ENCODE measurements at places on chromosomes 3 and 15.

DNA sequence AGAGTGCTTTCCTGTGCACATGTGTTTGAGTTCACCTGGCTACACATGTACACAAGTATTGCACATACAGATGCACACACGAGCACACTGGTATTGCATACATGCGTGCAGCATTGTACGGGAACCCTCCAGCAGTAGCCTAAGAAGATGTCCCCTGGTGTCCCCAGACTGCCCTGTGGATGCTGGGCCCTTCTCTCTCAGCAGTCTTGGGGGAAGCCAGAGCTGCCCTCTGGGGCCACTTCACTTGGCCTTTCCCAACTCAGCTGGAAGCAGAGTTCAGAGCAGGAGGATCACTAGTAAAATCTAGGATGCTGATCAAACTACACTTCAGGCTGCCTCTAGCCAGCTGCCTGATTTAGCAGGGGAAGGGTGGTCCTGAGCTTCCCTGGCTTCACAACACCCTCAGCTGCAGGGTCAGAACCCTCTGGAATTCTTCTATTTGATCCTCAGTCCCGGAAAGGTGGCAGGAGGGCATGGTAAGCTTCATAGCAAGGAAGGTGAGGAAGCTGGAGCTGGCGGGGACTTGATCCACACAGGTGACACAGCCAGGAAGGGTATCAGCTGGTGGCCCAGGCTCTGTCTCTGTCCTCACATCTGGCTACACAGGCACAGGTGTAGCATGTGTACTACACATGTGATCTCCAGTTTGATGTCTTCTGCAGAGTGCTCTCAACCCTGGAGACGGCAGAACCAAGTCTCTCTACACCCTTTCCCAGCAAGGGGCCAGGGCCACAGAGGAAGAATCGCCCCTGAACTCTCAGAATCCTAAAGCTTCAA is 36.5 kb downstream of the KLF15 start:
- DNase-seq: no peak

DNA sequence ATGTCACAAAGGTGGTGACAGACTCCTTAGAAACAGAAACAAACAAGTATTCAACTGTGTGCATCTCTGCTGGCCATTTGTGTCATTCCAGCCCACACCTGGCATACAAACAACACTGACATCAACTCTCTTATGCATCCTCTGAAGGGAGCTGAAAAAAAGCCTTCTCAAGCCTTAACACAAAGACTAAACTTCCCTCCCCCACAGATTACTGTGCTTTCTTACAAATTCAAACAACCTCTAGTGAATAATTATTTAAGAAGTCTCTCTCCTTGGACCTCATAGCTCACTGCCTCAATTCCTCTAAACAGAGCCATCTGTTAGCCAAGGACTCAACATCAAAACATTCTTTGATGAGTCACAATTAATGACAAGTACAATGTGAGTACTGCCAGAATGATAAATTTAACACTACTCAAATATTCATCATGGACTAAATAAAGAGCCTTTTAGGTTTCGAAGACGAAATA is 132.1 kb downstream of the WDR76 start:
- DNase-seq: no peak

DNA sequence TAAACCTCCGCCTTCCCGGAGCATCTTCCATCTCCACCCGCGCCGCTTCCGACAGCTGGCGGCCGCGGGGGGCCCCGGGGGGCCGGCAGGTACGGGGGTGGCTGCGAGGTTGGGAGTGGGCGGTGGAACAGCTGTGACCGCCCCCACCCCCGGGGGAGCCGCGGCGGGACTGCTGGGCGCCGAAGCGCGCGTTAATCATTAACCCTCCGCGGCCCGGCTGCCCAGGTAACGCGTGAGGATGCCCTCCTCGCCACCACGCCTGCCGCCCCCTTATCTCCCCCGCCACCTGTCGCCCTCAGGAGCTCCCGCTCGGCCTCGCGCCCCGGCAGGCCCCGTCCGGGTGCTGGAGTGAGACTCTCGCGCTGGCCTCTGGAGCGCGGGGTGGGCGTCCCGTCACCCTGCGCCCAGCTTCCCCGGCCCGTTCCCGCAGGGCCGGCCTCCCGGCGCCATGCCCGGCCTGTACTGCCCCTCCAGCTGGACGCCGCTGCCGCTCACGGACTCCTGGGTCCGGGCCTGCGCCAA is 757 bp downstream of the VWA5B2 start:
- no peak for DNase-seq

- no peak for DNase-seq
Observed at GRCh38 chr15:50017522-50017921, 101.5 kb downstream of the ATP8B4 start.

DNA sequence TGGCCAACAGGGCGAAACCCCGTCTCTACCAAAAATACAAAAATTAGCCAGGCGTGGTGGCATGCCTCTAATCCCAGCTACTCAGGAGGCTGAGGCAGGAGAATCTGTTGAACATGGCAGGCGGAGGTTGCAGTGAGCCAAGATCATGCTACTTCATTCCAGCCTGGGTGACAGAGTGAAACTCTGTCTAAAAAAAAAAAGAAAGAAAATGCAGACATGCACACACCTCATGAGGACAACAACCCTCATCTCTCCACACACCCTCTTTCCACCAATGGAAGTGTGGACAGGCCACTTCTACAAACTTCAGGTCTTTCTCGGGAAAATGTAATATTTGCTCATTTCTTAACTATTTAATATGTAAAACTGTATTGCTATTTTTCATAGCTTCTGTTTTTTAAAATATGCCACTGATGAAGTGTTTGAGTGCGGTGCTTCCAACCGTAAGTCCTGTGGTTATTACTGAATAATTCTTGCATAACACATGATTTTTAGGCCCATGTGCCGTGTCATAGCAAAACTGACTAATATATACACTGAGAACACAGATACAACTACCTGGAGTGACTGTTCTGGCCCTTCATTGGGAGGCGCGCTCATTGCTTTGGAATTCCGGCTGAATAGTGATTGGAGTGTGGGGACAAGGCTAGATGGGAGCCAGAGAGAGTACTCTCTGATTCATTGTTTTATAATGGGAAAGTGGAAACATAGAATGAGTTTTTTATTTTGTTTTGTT is 23.1 kb downstream of the LRRC31 start:
- DNase-seq: no peak

DNA sequence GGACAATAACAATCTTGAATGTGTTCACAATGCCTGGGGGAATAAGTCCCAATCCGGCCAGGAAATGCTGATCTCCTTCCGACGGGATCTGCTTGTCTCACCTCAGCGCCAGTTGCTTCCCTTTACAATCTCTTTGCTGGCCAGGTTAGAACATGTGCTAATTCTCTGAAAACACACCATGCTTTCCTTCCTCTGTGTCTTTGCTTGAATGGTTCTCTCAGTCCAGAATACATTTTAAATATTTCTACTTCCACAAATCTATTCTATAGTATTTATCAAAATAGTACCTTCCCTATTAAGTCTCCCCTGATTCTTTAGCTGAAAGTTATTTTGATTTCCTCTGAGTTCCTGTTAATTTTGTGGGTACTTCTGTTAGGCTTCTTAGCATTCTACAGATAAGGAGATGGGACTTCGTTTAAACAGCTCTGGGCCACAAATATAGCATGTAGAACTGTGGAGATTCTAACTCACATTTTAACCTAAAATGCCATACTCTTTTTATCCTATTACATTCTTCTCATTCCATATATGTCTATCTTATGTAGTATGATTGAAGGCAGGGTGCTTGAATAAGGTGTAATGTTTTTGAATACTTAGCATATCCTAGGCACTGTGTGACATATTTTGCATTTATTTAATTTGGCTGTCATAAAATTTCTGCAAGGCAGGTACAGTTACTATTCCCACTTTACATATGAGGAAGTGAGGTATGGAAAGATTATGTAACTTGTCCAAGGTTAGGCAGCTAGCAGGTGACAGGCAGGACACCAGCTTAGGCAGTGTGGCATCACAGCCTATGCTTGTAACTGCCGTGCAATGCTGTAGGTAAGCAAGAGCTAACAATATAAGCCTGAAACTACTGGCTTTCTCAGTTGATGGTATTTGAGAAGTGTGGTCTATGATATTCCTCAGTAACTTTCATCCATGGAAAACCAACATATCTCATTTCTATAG is 299.8 kb downstream of the LPP start:
- no peak for DNase-seq

DNA sequence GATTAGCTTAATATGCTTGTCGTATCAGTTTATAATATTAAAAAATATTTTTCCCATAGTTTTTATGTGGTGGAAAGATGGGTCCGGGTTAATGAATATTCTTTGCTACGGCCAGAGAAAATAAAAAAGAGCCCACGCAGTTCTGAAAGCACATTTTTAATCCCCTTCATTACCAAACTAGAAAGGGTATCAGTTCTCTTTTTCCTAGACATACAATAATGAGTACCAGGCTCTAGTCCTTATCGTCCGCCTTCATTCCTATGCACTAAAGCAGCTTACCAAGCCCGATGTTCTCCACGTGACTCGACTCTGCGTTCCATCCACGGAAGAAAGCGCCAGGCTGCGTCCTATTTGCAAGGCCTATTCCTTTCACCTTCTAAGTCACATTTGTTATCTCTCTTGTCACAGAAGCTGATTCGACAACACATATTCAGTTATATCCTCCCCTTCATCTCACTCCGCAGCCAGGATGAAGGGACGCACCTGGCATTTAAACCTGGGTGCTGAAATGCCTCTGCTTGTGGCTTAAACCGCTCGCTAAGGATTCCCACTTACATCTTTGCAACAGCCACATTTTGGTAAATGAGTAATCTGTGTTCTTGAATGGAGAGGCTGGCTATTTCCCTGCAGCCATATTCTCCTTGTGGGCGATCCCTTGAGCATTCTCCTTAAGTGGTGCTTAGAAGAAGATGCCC is 257.0 kb downstream of the CD47 start:
- DNase-seq: no peak

GRCh38 chr15:60972301-60972700 is 256.8 kb downstream of the RORA start:
- DNase-seq: no peak

DNA sequence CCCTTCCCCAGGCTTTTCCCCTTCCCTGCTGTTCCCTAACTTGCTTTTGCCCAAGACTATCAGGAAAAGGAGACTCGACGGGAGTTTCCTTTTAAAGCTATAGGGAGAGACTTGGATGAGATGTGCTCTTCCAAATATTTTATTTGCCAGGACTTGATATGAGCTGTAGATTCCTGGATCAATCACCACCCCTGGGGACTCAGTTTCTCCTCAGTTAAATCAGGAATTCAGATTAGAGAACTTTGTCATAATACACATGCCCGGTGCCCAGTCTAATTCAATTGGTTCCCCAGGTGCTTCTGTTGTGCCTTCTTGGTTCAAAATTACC is 46.6 kb downstream of the SMAD6 start:
- no peak for DNase-seq

DNA sequence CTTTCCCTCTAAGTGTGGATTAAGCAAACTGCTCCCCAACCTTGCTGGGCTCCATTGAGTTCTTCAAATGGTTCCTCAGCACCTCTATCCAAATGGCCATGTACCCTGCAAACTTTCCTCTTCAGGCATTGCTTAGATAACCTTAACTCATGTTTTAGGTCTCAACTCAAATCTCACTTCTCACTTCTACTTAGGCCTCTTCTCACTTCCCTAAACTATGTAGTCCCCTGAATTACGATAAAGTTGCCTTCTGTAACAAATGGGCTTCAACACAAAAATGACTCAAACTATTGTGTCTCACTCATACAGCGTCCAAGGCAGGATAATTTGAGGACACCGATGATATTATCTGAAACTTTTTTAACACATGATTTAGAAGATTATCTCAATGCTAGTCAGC is 62.4 kb upstream of the STAC start:
- DNase-seq: no peak

DNA sequence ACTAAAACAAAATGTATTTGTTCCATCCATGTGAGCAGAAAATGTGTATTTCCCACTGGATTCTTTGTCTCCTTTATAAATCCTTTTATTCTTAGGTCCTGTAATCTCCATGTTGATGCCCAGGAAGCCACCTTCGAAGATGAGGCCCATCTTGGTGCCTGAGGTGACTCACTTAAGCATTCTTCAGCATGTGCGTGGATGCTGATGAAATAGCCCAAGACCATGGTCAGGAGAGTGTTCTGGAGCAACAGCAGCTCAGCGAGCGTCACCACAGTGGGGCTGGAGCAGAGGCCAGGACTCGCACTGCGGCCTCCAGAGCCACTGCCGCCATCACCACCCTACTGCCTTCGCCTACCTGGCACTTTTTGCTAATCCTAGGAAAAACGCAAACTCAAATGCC is 520.9 kb downstream of the FHIT start:
- no peak for DNase-seq

- no peak for DNase-seq
Observed at GRCh38 chr15:60941448-60941847, 287.7 kb downstream of the RORA start.
